NCI-H187 treated with DMSO at 0.1 percent for 48 hours (cell line): ENCODE measurements at places on chromosomes 4 and X.

- no peak for DNase-seq
Observed at GRCh38 chr4:128163177-128164117, 102.3 kb downstream of the LARP1B start.

GRCh38 chrX:136767104-136767941, 13.4 kb downstream of the ARHGEF6 start:
- DNase-seq, result no peak

DNA sequence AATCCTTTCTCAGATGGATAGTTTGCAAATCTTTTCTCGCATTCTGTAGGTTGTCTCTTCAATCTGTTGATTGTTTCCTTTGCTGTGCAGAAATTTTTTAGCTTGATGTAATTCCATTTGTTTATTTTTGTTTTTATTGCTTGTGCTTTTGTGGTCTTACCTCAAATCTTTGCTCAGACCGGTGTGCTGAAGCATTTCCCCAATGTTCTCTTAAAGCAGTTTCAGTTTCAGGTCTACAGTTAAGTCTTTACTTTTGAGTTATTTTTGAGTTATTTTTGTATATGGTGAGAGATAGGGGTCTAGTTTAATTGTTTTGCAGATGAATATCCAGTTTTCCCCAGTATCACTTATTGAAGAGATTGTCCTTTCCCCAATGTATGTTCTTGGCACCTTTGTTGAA, 18.2 kb upstream of the SLC25A14 start:
- no peak for DNase-seq

GRCh38 chr4:26217961-26218676, 102.7 kb upstream of the RBPJ start:
- DNase-seq, result no peak

- DNase-seq, result no peak
Observed at GRCh38 chr4:164169591-164169990, 584.3 kb upstream of the SMIM31 start.

GRCh38 chr4:119026662-119027444, 108.8 kb upstream of the MYOZ2 start:
- DNase-seq, result no peak

- DNase-seq, result no peak
Observed at GRCh38 chrX:42128020-42128419, 204.7 kb upstream of the CASK start.

GRCh38 chr4:4627111-4627510, 85.3 kb upstream of the STX18 start:
- no peak for DNase-seq

DNA sequence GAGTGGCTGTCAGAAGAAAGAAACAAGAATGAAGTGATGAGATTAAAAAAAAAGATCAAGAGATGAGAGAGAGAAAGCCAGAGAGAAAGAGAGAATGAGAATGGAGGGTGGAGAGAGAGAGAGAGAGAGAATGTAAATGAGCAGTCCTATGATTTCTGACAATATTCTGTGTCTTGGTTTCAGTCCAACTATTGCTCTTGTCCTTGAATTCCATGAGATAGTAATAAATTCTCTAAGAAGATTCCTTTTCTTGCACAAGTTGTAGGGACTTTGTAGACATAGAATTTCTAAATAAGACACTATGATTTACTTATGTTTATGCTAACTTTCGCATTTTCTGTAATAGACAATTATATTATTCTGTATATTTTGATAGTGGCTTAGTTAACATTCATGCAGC, 149.6 kb upstream of the CTSO start:
- no peak for DNase-seq

DNA sequence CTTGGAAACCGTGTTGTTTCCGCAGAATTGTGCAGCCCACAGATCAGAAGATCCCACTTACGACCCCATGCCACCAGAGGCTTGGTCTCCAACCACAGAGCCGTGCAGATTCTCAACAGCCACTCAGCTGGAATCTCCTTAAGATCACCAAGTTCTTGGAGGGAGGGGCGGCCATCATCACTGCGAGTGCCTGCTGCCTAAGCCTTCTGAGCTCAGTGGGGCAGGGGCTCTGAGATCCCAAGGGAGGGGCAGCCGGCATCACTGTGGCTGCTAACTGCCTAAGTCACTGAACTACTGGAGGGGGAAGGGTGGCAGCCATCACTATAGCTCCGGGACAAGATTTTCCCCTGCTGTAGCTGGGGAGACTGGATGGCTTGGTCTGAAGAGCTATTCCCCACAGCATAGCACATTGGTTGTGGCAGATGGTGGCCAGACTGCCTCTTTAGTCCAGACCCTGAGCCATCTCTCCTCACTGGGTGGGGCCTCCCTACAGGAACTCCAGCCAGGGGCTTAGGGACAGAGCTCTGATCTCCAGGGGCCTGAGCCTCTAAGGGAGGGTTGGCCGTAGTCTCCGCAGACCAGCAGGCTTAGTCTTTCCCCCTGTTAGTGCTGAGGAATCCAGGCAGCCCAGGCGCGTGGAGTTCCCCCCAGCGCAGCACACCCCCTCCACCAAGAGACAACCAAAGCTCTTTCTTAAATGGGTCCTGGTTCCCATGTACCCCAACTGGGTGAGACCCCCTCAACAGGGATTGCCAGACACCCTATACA, 1483.9 kb downstream of the ADGRL3 start:
- DNase-seq, result no peak

DNA sequence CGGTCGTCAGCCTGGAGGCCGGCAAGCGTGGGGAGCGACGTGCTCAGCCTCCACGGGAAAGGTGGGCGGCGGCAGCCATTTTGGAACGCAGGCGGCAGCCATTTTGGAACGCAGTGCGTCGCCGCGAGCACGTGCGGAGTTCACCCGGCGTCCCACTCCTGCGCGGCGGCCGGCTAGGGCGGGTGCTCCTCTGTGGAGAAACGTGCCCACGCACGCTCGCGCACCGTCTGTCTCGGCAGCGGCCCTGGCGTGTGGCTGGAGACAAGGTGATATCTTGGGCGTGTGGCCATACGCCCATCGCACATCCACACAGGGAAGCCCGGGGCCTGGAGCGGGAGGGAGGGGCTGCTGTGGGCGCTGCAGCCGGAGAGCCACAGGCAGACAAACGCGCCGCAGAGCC, 21.1 kb downstream of the CPLX1 start:
- no peak for DNase-seq

- no peak for DNase-seq
Observed at GRCh38 chrX:43969504-43970501, 3.4 kb downstream of the NDP start.

- DNase-seq, result no peak
Observed at GRCh38 chrX:101986586-101986985, 54.8 kb upstream of the ZMAT1 start.

GRCh38 chr4:46931981-46932380, 22.9 kb upstream of the COX7B2 start:
- DNase-seq, result no peak

GRCh38 chrX:78540171-78540570, 119.0 kb downstream of the RTL3 start:
- DNase-seq, result no peak

DNA sequence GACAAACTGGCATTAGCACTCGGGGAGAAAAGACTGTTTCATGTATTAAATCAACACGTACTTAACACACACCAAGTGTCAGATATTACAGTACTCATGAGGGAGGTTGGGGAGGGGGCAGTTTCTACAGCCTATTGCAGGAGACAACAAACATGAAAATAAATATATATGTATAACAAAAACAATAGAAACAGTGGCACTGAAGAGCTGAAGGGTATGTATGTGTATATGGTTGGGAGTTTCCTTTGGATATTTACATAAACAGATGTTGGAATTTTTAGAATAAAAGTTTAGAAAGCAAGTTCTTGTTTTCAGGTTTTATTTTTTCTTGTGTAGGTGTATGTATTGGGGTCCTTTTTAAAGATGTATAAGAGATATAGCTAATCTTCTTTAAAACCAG, 133.5 kb downstream of the ELOVL6 start:
- DNase-seq, result no peak

DNA sequence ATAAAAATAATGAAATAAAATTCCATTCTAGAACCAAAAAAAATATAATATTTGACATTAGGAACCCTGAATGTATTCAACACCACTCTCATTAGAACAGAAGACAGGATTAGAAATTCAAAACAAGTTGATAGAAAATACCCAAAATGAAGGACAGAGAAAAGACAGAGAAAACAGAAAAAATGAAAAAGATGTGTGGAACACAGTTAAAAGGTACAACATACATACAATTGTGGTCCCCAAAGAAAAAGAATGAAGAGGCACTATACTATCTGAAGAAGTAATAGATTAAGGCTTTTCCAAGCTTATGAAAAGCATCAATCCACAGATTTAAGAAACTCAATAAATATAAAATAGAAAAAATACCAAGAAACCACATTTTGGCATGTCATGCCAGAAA, 16.4 kb downstream of the ANKRD50 start:
- DNase-seq, result no peak

- no peak for DNase-seq
Observed at GRCh38 chr4:143424276-143424675, 87.6 kb downstream of the GAB1 start.

- DNase-seq, result no peak
Observed at GRCh38 chrX:54530357-54530900, 410 bp downstream of the GNL3L start.

- no peak for DNase-seq
Observed at GRCh38 chr4:150710770-150711375, 128.9 kb downstream of the MAB21L2 start.

DNA sequence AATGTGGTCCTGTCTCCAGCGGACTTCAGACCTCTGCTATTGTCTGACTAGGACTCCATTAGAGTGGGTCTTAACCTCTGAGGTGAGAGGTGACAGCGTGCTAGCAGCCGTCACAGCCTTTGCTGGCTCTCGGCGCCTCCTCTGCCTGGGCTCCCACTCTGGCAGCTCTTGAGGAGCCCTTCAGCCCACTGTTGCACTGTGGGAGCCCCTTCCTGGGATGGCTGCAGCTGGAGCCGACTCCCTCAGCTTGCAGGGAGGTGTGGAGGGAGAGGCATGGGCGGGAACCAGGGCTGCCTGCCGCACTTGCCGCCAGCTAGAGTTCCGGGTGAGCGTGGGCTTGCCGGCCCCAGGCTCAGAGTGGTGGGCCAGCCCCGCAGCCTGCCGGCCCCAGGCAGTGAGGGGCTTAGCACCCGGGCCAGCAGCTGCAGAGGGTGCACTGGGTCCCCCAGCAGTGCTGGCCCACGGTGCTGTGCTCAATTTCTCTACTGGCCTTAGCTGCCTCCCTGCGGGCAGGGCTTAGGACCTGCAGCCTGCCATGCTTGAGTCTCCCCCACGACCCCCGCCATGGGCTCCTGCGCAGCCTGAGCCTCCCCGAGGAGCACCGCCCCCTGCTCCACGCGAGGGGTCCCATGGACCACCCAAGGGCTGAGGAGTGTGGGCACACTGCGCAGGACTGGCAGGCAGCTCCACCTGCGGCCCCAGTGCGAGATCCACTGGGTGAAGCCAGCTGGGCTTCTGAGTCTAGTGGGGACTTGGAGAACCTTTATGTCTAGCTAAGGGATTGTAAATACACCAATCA, 163.4 kb upstream of the ITM2A start:
- no peak for DNase-seq

DNA sequence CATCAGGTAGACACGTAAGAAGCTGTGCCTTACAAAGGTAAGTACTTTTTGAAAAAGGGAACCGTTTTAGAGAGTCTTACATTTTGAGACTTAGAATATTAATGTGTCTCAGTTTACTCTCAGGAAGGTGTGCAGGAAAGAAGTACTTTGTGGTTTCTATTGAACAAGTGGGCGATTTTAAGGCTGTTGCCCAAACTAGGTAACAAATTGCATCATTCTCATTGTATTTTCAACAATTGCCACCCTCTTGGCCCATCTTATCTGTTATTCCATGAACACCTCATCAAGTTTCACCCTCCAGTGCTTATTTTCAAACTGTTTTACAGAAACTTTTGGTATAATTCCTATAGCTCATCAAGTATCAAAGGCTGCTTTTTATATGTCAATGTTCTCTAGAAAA, 158.3 kb downstream of the SLC4A4 start:
- no peak for DNase-seq

GRCh38 chr4:86840858-86841257, 8.3 kb downstream of the SLC10A6 start:
- DNase-seq, result no peak

DNA sequence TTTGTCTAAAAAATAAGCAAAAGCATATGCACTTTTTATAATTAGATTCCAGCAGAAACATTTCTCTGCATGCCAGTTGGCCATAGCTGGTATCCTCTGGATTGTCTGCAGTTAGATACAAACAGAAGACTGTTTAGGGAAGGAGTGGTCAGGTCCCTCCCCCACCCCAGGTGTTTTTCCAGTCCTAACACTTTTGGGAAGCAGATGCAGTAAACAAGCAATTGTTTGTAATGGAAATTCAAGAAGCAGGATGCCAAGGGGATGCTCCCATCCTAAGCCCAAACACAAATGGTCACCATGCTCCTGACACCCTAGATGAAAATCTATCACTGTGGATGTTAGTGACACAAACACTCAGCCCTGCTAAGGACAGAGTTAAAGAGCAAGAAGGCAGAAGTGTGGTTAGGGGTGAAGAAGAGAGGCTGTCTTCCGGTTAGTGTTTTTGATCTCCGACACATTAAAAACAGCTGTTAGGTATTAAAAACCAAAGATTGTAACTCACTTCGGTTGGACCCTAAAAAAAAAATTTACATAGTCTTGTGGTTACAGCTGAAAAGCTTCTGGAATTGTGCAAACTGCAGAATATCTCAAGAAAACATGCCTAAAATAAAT, 7.9 kb downstream of the LEF1 start:
- no peak for DNase-seq

DNA sequence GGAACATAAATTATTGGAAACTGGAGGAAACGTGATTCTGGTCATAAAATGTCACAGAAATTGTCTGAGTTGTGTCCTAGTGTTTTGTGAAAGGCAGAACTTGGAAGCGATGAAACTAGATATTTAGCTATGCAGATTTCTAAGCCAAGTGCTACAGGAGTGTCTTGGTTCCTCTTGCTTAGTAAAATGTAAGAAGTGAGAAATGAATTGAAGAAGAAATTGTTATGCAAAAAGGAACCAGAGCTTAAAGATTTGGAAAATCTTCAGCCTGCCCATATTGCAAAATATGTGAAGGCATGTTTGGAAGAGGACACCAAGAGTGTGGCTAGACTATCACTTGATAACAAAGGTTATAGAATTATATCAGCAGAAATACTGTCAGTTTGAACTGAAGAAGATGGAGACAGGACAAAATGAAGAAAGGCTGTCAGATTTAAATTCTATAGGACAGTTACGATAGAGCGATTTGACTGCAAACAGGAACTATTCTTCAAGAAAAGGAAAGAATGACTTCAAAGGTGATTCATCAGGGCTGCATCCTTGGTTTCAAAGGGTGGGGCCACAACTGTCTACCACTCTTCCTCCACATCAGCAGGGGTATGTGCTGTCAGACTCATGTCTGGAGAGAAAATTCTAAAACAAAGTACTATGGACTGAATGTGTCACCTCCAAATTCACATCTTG, 9.4 kb upstream of the CDS1 start:
- no peak for DNase-seq

GRCh38 chr4:114684462-114684861, 85.9 kb downstream of the UGT8 start:
- DNase-seq, result no peak

- DNase-seq, result no peak
Observed at GRCh38 chr4:183986971-183987946, 82.2 kb downstream of the STOX2 start.

- no peak for DNase-seq
Observed at GRCh38 chr4:8433136-8433535, 7.4 kb downstream of the ACOX3 start.
